Activated CD4-positive, alpha-beta T cell treated with anti-CD3 and anti-CD28 coated beads, Interleukin-2, amount 50 U/mL, for 1 hour (primary cell): ENCODE measurements at places on chromosomes 6 and 20.

DNA sequence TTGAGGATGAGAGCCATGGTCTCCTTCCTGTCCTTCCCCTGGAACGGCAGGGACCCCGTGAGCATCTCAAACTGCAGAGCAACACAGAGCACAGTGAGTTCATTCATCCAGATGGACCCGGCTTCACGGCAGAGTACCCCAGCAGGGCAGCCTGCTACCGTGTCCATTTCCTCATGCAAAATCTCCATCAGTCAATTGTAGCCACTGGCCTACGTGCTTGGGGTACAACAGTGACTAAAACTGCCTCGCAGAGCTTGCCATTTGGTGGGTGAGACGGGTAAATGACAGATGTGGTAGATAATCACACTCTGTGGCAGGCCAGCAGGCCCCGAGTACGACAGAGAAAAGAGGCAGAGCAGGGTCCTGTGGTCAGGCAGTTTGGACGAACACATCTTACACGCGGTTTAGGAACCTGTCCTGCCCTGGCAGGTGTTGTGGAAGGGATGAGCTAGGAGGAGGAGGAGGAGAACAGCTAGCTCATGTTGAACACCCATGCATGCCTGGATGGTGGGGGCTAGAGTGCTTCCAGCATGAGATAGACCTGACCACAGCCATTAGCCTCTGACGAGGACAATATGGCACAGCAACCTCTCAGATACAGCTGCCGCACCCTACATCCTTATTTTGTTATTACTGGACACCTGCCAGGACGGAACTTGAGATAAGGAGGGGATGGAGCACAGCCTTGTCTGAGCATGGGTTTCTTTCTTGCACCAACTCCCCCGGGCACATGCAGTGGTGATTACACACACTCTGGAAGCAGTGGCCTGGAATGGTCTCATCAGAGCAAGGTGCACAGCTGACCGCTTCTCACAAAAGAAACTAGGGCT lies 95.6 kb downstream of the RAMACL start:
- DNase-seq: no peak

GRCh38 chr20:25217161-25218108 lies 21.9 kb downstream of the ENTPD6 start:
- no peak for DNase-seq

GRCh38 chr6:139778688-139779087 lies 404.2 kb upstream of the CITED2 start:
- DNase-seq: no peak

GRCh38 chr6:141403103-141403502 lies 729.6 kb upstream of the GJE1 start:
- no peak for DNase-seq

- no peak for DNase-seq
Observed at GRCh38 chr20:47515843-47516242, 14.2 kb downstream of the NCOA3 start.
